ENCODE measurements at places on chromosomes 3 and 15.

DNA sequence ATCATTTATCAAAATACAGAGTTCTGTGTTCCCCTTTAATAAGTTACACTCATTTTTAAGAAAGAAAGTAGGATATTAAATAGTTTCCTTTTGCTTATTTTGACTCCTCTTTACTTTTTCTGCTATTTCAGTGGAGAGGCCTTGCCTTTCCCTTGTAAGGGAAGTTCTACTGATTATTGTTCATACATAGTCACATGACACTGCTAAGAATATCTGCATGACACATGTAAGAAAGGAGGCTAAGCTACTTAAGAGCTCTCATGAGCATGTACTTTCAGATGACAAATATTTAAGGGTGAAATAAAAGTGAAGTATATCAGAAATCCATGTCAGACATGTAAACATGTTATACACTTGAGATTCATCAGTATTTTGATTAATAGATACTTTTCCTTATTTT, 39.0 kb downstream of the MYRIP start:
- no peak for DNase-seq

- DNase-seq: no peak
Measured at GRCh38 chr3:140303875-140304274, 368.9 kb downstream of the CLSTN2 start.

GRCh38 chr3:87045473-87045872, 54.5 kb upstream of the VGLL3 start:
- DNase-seq: no peak

GRCh38 chr3:14492948-14493881, 46.9 kb downstream of the GRIP2 start:
- no peak for DNase-seq

GRCh38 chr3:4716706-4717362, 223.7 kb downstream of the ITPR1 start:
- no peak for DNase-seq

DNA sequence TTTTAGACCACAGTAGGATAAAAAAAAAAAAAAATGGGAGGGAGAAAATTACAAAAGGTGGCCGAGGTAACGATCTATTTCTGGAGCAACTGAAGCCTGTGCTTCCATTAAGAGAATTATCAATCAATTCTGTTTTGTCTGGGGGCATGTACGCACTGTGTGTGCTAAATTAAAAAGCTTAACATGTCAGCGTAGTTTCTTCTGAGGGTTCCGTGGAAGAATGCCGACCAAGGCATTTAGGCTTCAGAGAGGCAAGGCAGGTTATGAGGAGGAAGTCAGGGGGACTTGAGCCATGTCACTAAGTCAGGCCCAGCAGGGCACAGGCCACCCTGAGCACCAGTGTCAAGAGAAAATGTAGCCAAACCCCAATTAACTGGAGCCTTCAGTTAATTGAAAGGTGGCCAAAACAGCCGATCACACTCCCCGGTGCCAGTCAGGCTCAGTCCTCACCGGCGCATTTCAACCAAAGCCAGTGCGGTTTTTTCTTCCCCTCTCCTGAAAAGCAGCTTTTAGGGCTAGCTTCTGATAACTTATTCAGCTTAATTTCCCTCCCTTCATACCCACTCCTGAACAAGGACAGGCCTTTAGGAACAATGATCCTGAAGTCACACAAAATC, 113.9 kb downstream of the MEGF11 start:
- no peak for DNase-seq

GRCh38 chr3:146590521-146590920, 14.6 kb downstream of the PLSCR5 start:
- DNase-seq: no peak

DNA sequence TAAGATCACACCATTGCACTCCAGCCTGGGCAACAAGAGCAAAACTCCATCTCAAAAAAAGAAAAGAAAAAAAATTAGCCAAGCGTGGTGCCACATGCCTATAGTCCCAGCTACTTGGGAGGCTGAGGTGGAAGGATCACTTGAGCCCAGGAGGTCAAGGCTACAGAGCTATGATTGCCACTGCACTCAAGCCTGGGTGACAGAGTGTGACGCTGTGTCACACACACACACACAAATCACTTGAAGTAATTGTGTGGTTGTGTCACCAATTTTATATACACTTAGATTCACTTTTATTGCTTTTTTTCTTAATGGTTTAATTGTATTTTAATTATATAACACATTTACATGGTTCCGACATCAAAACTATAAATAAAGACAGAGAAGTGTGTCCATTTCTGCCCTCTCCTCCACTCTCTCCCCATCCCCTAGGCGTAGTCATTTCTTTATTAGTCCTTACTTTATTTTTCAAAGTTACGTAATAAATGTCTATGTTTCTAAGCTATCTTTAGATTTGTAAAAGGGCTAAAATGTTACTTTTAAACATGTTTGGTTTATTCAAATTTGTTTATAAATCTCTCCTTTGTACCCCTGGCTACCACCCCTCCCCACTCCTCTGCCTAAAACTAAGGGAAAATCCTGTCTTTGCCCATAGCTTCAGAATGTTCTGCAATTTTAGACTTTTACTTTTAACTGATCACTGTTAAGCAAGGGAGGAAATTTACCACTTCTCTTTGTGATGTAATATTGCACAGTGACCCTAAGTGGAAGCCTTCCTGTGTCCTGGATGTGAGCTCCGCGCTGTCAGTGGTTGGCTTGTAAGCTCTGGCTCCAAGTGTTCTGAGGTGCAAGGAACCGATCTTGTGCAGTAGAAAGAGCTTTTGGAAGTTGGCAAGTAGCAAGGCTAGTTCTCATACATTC, 10.8 kb upstream of the VILL start:
- no peak for DNase-seq

- DNase-seq: no peak
Measured at GRCh38 chr15:61467823-61468222, 238.7 kb upstream of the RORA start.

DNA sequence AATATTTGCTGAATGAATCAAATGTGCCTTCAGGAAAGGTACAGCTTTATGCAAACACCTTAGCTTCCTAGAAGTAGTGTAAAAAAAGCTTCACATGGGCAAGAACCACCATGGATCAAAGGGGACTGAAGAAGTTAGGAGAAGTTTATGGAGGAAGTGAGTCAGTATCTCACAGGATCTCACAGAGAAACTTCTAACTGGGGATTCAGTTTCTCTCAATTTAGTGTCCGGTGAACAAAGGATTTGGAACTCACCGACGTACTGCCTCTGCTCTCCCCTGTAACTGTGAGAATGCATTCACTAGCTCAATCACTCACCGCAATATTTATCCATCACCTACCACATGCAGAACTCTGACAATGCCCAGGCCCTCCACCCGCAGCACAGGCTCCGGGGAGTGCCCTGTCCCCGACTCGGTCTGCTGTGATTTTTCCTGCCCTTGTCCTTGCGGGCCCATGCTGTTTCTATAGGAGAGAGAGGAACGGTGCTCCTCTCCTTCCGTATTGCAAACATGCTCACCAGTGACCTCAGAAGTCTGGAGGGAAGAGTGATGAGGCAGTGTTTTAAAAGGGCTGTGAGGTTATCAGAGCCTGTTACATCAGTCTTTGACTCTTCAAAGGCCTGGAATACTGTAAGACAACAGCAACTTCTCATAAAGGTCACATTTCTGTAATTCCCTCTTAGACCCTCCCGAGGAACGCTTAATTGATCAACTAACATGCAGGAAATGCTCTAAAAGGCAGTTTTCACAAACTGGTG, 222.5 kb upstream of the ICE2 start:
- DNase-seq: no peak

DNA sequence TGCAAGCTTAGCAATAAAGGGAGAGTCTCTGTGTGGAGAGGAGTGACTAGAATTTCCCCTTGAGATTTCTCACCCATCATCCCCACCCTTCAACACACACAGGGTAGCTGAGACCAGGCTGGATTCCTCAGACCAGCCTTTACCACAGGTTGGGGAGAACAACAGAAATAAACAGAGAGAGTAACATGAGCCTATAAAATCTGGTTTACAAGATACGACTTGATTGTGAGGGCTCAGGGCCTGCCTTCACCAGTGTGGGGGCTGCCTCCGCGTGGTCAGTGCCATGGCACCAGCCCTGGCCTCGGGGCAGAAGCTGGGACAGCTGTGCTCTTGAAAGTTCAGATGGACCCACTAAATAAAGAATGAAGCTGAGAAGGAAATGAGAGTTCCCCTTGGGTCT, 14.6 kb upstream of the MAGEF1 start:
- DNase-seq: no peak

DNA sequence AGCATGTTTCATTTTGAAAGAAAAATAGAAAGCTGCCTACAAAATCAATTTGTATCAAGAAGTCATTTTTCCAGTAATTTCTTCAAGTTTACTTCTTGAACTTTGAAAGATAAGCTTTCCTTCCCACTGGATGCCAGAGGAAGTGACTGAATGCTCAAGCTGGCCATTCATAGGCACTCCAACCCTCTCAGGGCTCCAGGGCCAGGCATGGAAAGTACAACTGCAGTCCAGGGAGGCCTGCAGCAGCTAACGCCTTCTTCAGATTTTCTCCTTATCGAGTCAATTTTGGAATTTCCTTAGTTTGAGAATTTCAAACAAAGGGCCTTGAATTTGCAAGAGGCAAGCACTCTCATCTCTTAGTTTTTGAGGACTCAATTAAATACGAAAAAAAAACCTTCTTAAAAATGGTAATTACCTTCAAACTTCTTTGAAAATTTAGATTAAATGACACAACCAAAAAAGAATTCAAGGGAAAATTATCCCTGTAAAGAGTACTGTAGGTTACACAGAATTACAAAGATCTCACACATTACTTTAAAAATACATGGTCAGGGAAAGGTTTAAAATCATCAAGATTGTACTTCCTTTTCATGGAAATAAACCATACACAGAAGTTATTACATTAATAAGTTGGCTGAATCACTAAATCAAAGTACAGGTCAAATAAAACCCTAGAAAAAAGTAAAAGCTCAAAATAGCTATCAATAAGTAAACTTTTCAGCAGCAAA, 2.5 kb downstream of the UBP1 start:
- no peak for DNase-seq

DNA sequence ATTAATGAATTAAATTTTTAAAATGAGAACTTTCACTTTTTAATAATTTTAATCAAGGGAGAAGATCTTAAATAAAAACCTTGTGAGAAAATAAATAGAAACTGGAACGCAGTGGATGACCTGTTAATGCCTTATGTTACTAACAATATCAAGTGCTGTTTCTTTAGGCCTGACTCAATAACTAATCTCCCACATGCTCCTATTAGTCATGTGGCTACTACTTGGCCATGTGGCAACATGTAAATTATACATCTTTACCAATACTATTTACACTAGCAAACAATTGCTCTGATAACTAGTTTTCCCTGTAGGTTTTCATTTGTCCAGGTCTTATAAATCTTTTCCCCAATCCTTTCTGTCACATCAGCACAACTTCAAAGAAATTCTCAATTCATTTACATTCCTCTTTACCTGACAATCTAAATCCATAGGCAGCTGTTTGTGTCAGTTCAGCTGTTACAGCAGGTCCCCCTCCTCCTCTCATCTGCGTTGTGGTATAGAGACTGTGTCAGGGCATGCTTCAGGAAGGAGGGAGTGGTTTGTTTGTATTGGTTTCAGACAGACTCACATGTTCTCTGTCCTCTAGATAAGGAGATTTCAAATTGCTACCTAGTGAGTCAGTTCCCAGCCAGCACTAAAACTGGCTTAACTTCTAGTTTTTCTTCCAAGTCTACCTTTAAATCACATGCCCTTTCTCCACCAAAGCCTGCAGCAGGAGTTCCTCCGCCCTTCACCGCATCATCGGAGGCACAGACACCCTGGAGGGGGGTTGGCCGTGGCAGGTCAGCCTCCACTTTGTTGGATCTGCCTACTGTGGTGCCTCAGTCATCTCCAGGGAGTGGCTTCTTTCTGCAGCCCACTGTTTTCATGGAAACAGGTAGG, 11.3 kb upstream of the C3orf52 start:
- DNase-seq: no peak

DNA sequence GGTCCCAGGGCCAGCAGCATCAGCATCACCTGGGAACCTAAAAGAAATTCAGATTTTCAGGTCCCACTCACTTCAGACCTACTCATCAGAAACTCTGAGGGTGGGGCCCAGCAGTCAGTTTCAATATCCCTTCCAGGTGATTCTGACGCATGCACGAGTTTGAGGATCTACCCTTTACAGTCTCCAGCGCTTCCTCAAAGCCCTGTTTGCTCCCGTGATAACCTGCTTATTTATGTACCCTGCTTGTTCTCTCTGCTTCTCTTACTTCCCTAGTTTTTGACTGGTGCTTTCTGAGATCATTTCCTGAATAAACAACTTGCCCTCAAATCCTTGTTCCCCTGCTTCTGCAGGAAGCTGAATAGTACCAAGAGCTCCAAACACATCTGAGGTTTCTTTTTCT, 245.3 kb downstream of the ZNF621 start:
- peak; percentile 60 for DNase-seq

DNA sequence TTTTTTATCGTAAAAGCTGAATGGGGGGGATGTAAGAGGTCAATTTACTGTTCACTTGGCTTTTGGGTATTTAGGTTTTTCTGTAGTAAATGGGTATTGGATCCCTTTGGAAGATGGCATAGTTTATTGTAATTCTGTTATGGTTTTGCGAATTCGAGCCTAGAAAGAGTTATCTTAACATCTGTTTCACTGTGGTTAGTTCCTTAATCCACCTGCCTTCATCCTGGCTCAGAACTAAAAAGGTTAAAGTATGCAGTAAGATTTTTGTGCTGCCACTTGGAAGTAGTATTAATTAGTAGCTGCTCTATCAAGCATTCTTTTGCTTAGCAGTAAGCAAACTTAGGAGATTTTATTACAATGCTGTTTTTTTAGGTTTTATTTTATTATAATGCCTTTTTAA, 62.4 kb downstream of the ARIH1 start:
- no peak for DNase-seq

DNA sequence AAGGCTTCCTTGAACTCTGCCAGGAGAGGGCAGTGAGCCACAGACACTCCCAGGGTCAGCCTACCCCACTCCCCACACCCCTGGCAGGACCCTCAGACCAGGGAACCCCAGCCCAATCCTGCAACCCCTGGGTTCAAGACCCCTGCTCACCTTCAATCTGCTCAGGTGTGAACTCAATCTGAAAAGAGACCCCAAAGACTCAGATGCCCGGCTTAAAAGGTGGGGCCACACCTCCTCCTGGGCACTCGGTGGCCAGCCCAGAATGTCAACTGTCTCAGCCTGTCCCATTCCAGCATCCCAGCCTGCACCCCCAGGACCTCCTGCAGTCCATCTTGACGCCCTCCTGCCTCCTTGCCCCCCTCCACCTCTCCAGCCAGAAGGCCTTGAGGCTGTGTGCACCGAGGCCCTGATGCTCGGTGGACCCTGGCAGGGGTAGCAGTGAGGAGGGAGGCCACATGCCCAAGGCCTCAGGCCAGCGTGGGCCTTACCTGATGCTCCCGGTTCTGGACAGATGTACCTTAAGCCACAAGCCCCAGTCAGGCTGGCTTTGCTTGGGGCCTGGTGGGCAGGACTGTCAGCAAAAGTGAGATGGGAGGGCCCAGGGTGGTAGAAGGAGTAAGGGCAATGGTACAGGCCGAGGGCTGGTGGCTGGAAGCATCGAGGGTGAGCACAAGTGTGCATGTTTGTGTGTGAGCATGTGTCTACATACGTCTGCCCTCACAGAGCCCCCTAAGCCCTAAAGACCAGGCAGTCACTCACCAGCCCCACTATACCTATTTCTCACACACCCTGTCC, 2.2 kb downstream of the MYL3 start:
- no peak for DNase-seq

Measured in common myeloid progenitor, CD34-positive (primary cell).